ENCODE measurements at places on chromosomes 4 and X.

DNA sequence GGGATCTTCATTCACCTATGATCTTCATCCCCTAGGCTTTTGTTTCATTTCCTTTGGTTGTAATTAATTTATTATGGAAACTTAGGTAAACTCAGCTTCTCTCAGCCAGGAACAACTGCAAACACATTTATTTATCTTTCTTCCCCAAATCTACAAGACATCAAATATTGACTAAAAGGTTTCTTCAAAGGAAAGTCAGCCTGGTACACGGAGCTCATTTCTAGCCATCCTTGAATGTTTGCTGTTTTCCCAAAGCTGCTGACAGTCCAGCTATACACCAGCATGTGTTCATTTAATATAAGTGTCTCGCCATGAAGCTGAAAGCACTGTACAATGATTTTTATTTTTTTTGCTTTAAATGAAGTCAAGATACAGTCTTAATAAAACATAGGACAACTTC, 16.8 kb downstream of the RBM47 start:
- DNase-seq, result no peak

GRCh38 chr4:35399912-35400311, 844.4 kb downstream of the ARAP2 start:
- no peak for DNase-seq

DNA sequence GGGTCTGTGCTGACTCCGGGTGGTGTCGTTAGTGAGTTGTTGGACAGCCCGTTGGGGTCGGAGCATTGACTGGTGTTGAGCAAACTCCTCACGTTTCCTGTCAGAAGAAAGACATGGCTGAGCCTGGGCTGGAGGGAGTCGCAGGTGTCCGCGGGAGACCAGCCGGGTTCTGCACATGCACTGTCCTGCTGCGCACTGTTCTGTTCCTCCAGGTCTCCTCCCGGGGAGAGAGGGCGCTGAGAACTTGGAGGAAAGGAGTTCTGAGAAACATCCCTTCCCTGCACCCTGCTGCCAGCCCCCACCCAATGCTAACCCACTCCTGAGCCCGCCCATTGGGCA, 1.1 kb downstream of the ZNF141 start:
- DNase-seq, result no peak

- no peak for DNase-seq
These were observed 256.8 kb downstream of the DHRSX start for GRCh38 chrX:2243913-2244460.

DNA sequence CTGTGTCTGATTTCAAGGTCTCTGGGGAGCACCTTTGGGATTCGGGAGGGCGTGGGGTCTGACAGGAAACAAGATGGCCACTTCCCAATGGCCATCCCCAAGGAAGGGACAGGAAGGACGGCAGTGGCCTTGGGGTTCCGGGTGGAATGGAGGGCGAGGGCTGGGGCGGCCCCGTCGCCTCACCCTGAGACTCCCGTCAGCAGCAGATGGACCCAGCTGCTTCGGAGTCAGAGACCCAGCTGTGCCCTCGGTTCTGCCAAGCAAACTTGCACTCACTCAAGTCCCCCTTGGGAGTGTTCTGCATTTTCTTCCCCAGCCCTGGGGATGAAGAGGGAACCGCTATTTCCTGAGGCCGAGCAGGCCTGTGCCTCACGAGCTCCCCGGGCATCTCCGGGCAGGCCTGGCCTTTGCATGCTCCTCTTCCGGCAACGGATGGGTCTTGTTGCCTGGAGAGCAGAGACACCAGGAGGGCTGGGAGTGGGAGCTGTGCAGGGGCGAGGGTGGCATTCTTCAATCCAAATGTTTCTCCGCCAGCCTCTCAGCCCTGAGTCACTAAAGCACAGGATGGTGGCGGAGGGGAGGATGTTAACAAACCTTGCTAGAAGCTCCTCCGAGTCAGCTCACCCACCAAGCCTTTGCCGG, 6.8 kb upstream of the DUSP9 start:
- no peak for DNase-seq

GRCh38 chr4:147581606-147582350, 35.4 kb upstream of the TMEM184C start:
- DNase-seq, result no peak

- no peak for DNase-seq
These were observed 20.5 kb downstream of the PAGE2 start for GRCh38 chrX:55109306-55109705.

GRCh38 chrX:17703201-17703600, 34.1 kb upstream of the SCML1 start:
- DNase-seq, result no peak

GRCh38 chr4:155569960-155570515, 96.6 kb upstream of the GUCY1A1 start:
- DNase-seq, result no peak

GRCh38 chr4:83582289-83582785, 46.4 kb downstream of the GPAT3 start:
- no peak for DNase-seq

DNA sequence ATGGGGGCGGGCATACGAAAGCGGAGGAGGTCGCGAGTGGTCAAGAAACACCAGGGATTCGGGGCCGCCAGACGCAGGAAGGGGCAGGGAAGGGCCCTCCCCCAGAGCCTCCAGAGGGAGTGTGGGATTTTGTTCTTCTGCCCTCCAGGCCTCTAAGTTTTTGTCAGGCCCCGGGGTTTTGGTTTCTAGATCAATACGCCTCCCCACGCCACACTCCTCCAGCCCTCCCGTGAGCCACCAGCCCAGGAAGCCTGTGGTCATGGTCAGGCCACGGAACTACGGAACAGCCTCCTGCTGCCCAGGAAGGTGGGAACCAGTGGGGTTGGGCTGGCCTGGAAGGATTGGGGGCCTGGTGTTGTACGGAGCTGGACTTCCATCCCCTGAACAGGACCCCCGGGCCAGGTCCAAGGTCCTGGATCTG, 38.4 kb downstream of the CPLX1 start:
- no peak for DNase-seq

DNA sequence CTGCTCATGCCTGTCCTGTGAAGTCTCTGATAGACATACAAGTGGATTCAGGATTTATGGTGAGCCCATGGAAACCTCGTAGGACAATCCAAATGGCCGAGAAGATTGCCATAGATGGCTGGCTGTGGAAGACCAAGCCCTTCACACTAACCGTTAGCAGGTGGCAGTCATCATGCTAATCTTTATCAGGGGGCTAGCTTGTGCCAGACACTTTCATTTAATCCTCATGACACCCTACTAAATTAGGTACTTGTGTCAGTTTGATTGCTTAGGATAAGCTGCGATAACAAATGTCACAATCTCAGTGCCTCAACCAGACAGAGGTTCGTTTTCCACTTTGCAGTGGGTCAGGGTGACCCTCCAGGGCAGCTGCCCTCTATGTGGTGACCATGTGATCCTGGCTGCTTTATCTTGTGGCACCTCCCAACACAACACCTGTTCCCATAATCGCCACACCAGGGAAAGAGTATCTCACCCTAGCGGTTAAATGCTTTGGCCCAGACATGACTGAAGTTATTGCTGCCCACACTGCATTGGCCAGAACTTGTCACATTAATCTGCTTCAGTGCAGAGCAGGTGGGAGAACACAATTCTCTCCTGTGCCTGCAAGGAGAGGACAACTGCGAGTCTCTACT, 60.8 kb downstream of the REPS2 start:
- no peak for DNase-seq

DNA sequence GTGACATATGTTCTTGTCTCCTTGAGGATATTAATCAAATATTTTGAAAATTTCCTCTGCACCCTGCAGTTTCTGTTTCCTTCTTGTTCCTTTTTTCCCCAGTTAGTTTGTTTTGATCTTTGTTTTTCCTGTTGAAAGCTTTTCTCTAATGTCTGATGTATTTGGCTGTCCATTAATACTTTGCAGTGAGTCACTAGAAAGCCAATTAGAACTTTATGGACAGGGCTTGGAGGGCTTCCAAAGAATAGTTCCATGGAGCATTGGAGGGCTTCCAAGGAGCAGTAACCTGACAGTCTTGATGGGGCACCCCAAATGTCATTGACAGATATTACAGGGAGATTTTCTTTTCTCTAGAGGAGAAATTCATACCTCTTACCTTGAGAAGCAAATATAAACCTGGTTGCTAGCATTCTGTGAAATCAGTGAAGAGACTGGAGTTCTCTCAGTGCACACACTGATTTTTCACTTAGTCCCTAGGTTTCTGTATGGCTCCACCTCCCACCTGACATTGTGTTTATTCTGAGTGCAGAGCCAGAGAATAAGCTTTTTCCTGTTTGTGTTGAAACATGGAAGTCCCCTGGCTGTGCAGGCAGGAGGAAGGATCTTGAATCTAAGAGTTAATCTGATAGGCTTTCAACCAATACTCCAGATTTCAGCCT, 26.5 kb downstream of the SPARCL1 start:
- DNase-seq, result no peak

- no peak for DNase-seq
These were observed 54.0 kb upstream of the MAP3K15 start for GRCh38 chrX:19569121-19569805.

DNA sequence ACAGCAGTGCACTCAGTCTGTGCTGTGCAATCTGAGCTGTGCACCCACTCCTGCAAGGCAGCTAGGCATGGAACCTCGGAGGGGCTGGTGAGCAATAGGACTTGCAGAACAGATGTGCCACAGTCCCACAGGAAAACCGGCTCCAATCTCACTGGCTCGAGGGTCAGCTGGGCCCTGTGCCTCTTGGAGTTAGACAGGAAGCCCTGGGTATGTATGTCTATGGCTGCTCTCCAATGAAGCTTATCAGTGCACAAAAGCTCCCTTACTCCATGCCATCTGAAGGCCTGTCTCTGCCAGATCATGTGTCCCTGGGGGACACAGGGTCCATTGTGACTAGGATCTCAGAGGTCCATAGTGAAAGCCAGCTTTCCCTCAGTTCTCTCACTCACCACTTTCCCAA, 335.8 kb downstream of the SH3BGRL start:
- no peak for DNase-seq

GRCh38 chr4:160423879-160424451, 1321.1 kb downstream of the RAPGEF2 start:
- no peak for DNase-seq

DNA sequence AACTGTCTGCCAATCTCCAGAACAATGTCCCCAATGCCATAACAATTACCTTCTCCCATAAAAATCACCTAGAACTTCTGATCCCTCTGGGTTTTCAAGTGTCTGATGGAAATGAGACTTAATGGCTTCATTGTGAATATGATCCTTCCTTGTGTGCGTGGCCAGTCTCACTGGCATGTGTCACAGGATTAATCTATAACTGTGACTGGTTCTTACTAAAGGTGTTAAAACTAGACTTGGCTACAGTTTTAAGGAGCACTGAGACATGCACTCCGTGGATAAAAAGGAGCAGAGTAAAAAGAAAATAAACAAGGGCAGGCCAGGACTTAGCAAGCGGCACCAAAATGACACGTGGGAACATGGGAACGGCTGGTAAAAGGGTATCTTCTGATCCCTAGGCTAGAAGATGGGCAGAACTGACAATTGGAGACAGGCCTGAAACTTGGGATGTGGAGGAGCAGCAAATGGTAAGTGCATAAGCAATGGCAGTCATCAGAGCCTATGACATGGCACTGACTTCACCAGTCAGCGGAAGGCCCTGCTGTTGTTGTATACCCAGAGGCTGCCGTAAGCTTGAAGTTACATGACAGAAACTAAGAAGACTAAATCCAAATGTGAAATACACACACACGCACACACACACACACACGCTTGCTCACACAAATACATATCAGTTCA, 256.6 kb upstream of the NOCT start:
- DNase-seq, result no peak

GRCh38 chr4:142110136-142110535, 473.8 kb downstream of the IL15 start:
- DNase-seq, result no peak

GRCh38 chr4:53128231-53128630, 237.6 kb downstream of the SCFD2 start:
- no peak for DNase-seq

- no peak for DNase-seq
These were observed 376.5 kb downstream of the CCSER1 start for GRCh38 chr4:90503677-90504076.

DNA sequence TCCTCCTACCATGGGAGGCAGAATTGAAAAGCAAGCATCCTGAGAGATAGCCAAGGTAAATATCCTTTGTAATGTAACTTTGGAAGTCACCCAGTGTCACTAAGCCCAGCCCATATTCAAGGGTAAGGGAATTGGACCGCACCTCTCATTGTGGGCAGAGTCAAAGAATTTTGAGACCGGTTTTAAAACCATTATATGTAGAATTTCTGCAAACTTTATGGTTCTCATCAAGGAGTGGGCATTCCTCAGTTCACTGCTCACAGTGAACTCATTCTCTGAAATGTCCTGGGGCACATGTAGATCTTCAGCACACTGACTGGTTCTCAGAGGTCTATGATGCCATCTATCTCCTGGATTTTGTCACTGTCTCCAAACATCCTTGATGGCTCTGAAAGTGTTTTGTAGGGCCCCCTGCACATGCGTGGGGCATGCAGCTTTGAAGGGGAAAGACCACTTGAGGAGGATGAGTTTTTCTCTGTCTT, 35.3 kb upstream of the CHRNA9 start:
- DNase-seq, result no peak

DNA sequence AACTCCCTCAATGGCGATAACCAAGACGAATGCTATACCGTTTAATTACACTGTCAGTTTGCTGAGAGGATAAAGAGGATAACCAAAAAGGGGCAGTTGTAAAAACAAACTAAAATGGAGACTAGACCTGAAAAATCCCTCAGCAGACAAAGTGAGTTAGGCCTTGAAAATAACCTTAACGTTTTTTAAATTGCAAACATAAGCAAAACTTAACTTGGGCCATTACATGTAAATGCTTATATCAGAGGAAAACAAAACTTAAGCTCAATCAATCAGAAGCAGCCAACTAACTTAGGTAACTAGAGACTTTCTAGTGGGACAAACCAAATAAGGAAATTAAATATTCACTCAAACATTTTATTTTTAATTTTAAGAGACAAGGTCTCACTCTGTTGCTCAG, 17.0 kb upstream of the TAPT1 start:
- no peak for DNase-seq

DNA sequence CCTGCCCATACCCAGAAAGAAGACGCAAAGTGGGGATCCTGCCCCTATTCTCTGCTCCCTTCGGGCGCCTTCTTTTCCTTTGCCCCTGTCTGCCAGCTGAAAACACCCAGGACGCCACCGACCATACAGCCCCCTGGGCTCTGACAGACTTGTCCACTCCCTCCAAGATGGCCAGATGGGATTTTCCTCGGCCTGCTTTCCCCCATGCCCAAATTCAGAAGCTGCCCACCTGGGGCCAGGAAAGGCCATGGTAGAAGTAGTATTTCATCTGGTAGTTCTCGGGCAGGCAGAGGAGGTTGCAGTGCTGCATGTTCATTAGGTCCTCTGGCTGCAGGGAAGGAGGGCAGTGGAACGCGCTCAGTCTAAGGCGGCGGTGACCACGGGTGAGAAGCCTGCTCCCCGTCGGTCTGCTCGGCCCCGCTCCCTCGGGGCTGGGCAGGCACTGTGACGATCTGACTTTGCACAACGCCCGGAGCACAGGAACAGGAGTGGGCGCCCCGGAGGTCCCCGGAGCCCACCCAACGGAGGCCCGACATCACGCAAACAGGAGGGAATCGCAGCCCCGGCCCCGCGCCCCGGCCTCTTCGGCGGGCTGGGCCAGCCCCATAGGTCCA, 582 bp downstream of the NAA10 start:
- DNase-seq, result no peak

GRCh38 chr4:6334203-6334887, 64.7 kb downstream of the WFS1 start:
- no peak for DNase-seq

GRCh38 chr4:166324321-166324720, 451.3 kb downstream of the TLL1 start:
- DNase-seq, result no peak

GRCh38 chrX:131831185-131831520, 191.9 kb upstream of the STK26 start:
- no peak for DNase-seq

Data from upper lobe of right lung (tissue), 1 donor.